A549 treated with CpdA at 1 μM for 4 hours (cell line): ENCODE measurements at places on chromosomes 7 and 10. TPM values are rescaled to one million over a fixed set of nuclear protein-coding genes. Genes with fewer than 3 reads are reported as not detected.

Gene GPR15LG
- total RNA-seq, result not detected in 5 replicates

Gene SFRP5
- total RNA-seq, result 1.2 to 3.0 TPM (median 2.4 TPM) in 5 replicates

Gene ADCY1
- total RNA-seq, result 2.0 to 2.7 TPM (median 2.2 TPM) in 5 replicates

Gene CPVL
- total RNA-seq, result 0.16 to 0.45 TPM (median 0.24 TPM) in 5 replicates

Gene DENND2A
- total RNA-seq, result 0.22 to 1.3 TPM (median 0.30 TPM) in 5 replicates
